ENCODE measurements at places on chromosomes 6 and 20.

DNA sequence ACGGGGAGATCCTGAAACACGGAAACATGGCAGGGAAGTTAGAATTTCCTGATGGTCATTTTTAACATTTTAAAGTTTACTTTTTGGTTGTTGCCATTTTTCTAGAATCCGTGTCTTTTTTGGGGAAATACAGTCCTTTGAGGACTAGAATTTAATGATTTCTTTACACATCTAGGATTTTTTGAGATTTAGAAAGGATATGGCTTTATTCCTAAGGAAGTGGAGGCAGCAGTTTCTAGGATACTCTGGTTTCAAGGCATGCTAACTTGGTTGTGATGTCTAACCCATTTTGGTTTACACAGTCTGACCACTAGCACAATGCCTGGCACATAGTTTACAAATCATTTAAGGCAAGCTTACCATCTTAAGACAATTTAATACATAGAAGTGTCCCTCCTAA, 1.1 kb upstream of the ZBTB2 start:
- DNase-seq = no peak

DNA sequence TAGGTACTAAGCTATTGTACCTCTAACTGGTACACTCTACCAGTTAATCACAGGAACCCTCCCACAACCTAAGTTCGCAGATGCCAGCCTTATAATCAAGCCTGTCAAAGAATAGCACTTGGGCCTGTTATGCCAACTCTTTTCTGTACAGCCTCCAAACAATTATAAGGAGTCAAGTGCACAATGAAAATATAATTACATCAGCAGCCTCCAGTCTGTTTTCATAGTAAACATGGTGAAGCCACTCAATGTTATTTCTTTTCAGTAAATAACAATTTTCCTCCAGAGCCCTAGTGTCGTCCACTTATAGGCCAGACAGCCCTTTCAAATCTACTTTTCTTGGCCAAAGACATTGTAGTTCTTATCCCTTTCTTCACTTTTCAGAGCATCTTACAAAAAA, 82.7 kb upstream of the CARMIL1 start:
- DNase-seq = no peak

DNA sequence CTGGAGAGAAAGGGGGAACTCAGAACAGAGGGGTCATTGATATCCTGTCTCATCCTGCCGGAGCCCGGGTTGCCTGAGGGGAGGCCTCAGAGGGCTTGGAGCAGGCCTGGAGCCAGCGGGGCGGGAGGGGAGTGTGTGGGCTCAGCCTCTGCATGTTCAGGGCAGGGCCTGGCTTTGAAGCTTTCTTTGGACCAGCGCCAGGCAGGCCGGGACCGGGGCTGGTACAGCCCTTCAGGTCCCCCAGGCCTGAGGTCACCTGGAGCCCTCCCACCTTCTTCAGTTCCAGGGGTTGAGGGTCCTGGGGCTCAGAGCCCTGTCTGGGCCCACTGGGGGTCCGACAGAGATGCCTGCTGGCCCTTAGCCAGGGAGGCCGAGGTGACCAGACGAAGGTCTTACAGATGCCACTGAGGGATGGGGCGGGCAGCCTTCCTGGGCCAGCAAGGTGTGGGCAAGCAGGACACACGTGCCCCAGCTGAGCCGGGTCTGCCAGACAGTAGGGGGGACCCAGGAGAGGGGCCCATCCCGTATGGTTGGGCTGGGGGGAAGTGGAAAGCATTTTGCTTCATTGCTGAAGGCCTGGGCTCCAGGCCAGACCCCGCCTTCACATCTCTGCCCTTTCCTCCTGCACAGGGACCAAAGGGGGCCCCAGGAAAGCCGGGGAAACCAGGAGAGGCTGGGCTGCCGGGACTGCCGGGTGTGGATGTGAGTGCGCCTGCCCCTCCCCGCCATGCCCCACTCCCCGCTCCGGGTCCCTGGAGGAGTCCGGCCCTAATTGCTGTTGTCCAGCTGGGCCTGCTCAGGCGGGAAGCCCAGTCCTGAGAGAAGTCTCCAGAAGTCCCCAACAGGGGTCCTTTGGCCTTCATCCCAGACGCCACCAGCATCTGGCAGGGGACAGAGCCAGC, 2.0 kb downstream of the COL9A3 start:
- peak; percentile 87 for DNase-seq

- DNase-seq = no peak
Observed at GRCh38 chr20:13610184-13610583, 28.5 kb downstream of the TASP1 start.

- DNase-seq = no peak
Observed at GRCh38 chr6:49806145-49806544, 19.1 kb upstream of the PGK2 start.

GRCh38 chr6:156167016-156167624, 610.1 kb upstream of the ARID1B start:
- peak; percentile 42 for DNase-seq

DNA sequence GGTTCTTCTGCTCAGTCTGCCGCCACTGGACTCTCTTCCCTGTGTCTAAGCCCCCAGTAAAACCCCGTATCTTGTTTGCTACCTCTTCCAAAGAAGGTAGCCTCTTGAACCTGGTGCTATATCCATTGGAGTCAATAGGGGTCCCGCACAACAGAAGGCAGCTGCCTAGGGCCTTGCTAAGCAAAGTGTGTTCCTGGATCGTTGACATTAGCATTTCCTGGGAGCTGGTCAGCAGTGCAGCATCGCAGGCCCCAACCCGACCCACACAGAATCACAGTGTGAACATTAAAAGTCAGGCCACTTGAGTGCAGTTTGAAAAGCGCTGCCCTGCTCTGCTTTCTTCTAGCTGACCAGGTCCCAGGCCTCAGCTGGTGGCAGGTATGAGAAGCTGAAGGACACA, 2.9 kb downstream of the ADA start:
- no peak for DNase-seq

DNA sequence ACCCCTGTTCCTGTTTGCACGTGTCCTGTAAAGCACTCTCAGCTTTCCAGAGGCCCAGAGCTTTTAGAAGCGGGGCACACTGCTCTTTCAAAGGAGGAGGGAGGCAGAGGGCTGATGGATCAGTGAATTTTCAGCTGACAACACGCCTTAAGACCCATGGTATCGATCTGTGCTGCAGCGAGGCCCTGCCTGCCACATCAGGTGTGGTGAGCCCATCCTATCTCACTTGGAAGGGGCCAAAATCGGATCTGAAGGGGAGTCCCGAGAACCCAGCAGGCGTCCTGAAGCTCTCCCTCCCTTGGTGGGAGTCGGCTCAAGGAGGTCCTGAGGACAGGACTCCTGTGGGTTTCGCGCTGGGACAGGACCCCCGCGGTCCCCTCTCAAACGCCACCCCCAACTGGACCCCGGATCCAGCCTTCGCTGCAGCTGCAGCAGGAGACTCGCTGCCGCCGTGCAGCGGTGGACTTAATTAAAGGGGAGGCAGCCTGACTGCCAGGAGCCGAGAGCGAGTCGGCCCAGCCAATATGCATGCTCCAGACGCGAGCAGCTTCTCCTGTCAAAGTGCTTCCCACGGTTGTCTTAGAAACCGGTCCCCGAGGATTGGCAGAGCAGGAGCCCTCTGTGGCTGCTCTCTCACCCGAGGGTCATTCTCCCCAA, 580.0 kb upstream of the ZNF337 start:
- peak; percentile 16 for DNase-seq

Data from femur (tissue), 1 donor.